Calu3 (cell line): ENCODE measurements at places on chromosomes 1 and 21.

DNA sequence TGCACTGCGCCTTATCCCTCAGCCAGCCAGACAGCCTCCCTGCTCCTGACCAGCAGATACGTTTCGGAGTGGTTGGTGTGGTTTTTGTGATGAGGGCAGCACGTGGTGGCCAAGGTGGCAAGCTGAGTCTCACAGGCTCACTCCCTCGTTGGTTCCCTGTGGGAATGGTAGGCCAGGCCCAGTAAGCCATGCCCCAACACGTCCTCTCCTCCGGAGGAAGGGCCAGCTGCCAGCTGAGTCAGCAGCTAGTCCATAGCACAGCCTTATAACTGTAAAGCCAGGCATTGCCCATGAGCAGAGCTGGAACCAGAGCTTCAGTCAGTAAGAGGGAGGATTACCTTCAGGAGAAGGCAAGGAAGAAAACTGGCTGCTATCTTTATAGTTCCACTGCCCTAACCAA, 29.5 kb downstream of the SZRD1 start:
- DNase-seq, result no peak

- DNase-seq, result peak; percentile 90
These were observed at the start of gene SZRD1 for GRCh38 chr1:16366722-16367257. Gene SZRD1 (plus strand): TSS chr1:16367242. CDS start chr1:16367258, 16 bp downstream.

DNA sequence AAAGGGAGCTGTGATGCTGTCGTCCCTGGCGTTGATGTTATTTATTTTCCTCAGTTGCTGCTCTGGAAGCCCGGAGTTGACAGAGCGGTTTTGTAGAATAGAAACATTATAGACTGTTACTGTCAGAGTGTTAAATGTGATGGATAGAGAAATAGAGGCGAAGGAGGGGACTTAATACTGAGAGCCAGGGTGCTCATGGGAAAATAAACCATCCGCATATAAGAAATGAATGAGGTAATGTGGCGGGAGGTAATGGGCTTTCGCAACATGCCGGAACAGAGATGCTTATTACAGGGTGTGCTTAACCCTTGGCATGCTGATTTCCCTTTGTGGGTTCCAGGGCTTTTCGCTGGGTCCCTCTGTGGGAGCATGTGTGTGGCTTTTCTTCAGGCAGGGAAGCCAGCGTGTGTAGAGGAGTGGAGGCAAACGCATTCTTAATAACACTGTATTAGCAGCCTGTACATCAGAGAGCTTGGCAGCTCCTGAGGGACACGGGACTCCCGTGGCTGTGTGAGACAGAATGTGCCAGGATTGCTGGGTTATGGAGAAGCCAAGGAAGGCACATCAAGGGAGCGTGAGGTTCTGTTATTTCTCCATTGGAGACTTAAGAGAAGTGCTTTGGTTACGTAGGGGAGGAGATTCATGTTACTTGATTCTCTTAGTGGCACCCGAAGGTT, 141.0 kb downstream of the PBX1 start:
- no peak for DNase-seq

GRCh38 chr1:53259932-53260331, 21.6 kb upstream of the MAGOH start:
- no peak for DNase-seq

DNA sequence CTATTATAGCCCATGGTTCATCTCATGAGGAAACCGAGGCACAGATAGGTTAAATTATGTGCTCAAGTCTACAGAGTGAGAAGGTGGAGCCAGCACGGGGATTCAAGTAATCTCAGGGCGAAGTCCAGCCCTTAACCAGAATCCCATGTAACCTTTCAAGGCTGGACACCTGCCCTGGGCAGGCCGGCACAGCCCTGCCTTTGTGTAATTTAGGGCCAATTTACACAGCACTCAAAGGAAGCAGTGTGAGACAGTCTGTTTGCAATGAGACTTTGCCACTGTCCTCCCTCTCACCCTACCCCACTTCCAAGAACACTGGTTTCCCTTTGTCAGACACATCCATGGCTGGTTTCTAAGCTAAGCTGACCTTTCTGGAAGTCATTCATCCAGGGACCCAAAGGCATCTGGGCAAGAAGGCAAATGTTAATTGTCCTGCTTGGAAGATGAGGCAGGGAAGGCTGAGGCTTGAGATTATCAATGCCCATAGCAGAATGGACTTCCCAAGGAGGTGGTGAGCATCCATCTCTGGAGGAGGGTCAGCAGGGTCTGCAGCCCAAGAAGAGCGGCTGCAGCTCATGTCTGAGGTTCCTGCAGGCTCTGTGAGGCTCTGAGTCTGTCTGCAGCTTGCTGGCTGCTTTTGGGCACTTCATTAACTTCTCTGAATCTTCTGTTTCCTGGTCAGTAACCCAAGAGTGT, 159.2 kb downstream of the TRABD2B start:
- DNase-seq, result no peak

GRCh38 chr1:156065212-156065611, 4.3 kb downstream of the RAB25 start:
- no peak for DNase-seq

- no peak for DNase-seq
These were observed 20.2 kb downstream of the RERE start for GRCh38 chr1:8797216-8797615.

GRCh38 chr1:15151377-15151806, 2.2 kb upstream of the TMEM51 start:
- no peak for DNase-seq

DNA sequence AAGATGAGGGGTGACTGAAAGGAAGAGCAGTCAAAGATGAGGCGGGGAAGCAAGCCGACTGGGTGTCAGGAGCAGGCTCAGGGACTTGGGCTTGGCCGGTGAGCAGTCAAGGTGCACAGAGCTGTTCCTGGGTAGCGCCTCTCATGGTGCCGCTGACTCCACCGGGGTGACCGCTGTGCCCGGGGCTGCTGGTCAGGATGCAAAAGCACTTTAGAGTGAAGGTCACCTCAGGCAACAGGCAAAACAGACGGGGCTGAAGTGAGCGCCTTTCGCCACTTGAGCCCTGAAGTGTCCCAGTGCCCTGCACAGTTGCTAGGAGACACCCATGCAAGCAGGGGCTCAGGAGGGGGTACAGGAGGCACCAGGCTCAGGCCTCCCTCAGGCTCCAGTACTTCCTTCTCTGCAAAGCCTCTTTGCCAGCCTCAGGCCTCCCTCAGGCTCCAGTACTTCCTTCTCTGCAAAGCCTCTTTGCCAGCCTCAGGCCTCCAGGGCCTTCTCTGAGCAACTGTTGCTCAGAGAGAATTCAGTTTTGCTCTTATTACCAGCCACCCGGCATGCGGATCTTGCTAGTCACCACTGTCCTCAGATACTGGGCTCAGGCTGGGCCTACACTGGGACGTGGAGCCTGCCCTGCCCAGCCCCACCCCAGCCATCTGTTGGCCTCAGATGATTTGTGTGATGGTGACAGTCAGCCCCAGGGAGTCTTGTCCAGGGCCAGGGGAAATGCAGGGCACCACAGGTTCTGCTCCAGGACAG, 99.7 kb upstream of the IRF2BP2 start:
- DNase-seq, result no peak

DNA sequence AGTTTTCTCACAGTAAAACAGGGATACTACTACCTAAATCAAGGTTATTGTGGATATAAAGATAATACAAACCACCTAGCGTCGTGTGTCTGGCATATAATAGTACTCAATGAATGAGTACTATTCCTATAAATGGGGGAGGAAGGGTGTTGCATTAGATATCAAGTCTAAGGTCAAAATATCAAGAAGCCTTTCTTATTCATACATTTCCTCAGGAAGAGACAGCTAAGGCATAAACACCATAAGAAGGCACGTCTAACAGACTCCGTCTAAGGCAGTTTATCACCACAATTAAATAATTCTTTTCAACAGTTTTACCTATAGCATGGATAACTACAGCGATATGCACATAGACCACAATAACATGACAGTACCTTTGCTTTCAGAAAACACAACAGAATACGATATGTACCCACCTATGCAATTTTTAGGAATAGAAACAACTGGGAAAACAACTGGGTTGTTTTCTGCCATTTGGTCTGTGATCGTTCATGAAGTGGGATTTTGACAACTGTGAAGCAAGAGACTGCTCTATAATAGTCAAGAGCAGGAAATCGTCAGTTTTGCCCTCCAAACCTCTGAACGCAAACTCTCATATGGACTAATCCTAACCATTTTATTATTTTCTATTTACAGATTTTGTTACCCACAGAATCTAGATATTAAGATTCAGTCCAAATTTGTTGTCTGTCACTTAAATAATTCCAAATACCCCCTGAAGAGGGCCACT, 53.1 kb downstream of the HNRNPR start:
- no peak for DNase-seq

- no peak for DNase-seq
These were observed 2.2 kb downstream of the RNF19B start for GRCh38 chr1:32962248-32962896.

GRCh38 chr1:21341022-21341421, 50.8 kb upstream of the ECE1 start:
- DNase-seq, result no peak

DNA sequence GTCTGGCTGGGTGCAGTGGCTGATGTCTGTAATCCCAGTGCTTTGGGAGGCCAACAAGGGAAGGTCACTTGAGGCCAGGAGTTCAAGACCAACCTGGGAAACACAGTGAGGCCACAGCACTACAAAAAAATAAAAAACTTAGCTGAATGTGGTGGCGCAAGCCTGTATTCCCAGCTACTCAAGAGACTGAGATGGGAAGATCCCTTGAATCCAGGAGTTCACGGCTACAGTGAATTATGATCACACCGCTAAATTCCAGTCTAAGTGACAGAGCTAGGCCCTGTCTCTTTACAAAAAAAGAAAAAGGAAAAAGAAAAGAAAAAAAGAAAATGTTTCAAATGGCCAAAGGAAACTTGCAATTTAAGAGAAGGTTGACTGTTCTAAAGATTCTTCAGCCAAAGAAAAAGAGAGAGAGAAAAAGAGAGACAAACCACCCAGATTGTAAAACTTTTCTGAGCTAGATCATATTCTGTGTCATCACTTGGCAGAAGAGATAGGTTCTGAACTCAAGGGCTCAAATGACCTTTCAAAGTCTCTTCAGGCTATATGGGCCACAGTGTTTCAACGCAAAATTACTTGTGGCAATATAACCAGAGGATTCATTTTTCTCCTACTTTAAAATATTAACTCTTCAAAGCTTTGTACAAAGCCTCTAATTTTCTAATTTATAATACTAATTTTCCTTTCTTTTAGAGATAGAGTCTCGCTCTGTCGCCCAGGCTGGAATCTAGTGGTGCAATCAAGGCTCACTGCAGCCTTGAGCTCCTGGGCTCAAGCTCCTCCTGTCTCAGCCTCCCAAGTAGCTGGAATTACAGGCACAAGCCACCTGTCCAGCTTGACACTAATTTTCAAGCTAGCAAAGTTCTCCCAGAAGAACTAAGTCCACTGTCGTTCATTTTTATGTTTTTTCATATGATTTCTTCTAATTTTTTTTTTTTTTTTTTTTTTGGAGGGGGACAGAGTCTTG, 20.5 kb downstream of the ARID4B start:
- no peak for DNase-seq

- DNase-seq, result no peak
These were observed 39.9 kb downstream of the SERBP1 start for GRCh38 chr1:67390041-67390887.

GRCh38 chr21:29763674-29764073, 176.1 kb downstream of the GRIK1 start:
- DNase-seq, result no peak

DNA sequence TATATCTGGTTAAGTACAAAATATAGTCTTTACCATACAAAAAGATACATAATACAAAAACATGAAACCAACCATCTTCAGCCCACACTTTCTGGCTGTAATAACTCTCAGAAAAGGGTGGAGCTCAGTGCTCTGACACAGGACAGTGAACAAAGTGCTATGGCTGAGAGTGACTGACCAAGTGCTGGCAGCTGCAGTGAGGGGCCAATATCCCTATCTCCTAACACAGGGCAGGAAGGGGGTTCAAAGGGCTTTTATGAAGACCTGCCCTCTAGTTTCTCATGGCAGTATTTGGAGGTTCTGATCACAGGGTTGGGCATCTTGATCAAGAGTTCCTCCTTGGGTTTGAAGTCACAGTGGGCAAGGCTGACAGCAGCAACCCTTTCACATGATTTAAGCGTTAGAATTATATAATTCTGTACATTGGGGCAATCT, 3.9 kb downstream of the TXNIP start:
- DNase-seq, result no peak
